Stimulated activated CD8-positive, alpha-beta memory T cell treated with anti-CD3 and anti-CD28 coated beads, Interleukin-2, amount 100 ng/mL, for 48 hours (primary cell): ENCODE measurements at places on chromosomes 5 and 9.

DNA sequence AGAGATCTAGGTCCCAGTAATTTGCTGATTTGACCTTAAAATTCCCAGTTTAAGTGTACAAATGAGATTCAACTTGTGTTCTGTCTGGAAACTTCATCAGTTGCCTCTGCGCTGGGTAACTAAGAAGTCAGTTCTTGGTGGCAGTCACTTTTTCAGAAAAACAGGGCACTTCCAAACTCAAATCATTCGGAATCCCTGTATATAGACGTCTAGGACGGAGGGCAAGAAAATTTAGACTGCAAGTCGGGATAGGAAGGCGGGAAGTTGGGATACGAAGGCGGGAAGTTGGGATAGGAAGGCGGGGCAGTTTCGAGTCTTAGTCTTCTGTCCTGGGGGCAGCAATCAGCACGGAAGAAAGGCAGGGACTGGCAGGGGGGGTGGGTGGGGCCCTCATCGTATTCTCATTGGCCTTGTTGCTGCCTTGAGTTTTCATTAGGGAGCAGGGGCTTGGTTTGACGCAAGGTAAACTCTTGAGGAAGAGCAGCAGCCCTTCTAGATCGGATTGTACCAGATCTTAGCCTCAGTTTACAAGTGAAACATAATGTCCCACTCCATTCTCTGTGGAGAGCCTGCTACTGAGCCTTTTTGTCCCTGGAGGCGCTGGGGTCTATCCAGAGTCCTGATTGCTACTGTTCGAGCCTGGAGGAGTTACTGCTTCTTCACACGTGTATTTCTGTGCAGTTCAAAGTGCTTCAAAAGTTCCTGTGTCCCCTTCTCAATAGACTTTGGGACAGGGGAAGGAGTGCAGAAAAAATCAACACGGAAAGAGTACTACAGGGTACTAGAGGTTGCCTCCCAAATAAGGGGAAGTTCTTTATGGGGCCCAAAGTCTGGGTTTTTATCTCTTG lies 2.7 kb upstream of the PURA start:
- DNase-seq, result no peak

DNA sequence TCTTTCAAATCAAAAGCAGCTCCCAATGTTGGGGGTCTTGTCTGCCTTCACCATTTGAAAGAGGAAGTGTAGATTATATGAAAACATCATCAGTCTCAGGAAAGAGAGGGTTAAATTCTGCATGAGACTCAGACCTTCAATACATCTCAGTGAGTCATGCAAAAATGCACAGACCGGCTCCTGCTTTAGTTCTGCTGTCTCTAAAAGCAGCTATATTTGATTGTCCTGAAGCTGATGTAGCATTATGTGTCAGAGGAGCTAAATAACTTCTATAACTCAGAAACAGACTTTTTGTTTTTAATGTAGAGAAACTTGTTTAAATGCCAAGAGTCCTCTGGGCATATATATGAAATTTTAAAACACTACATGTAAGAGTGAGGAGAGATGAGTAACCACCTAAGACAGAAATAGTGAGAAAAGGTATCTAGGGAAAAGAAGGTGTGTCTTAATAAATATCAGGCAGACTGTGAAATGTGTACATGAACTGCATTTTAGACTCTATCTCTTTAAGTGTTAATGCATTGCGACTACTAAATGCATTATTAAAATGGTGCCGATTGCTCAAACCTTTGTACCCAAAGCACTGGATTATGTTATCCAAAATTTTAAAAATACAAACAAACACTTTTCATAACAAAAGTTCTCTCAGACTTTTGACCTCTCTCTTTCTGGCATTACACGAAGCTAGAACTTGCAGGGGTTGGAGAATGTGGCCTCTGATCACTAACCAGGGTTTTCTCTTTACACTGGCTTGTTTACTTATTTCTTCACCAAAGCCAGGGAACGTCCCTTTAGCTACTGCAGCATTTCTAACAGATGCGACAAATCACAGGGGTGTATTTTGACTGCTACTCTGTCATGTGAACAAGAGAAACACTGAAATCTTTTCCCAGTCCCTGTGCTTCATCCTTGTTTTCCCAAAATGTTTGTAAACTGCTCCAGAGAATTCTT lies 302.3 kb downstream of the ARL15 start:
- DNase-seq, result no peak

DNA sequence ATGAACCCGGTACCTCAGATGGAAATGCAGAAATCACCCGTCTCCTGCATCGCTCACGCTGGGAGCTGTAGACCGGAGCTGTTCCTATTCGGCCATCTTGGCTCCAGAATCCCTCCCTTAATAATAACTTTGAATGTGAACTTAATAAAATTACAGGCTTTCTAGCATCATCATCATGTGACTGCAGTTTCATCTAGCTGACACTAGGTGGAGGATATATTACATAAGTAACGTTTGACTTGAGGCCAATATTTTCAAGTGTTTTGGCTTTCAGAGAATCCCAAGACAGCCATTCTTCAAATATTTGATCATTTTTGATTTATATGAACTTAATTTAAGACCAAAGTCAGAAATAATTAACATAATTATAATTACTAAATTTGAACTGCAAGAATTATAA lies 474.9 kb upstream of the CDH10 start:
- no peak for DNase-seq

- DNase-seq, result no peak
Observed at GRCh38 chr5:174303035-174303434, 257.5 kb downstream of the NSG2 start.
